ENCODE measurements at places on chromosomes 7 and 10.

DNA sequence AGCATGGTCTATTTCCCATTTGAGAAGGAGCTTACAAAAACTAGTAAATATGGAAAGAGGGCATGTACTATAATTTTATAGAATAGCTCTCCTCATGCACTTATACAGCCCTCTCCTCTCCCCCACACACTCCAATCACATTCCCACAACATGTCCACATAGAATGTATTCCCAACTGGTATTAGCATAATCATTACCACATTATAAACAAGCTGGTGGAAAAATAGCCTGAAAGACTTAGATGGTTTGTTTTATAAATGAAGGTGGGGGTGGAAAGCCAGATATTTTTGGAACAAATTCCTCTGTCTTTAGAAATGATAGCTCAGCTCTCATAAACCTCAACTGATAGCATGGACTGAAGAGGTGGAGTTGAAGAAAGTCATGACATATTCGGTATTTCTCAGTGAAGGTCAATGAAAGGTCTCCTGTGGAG is 410.1 kb downstream of the SUGCT start:
- no peak for DNase-seq

GRCh38 chr7:22323714-22324113 is 33.2 kb downstream of the RAPGEF5 start:
- DNase-seq, result no peak

DNA sequence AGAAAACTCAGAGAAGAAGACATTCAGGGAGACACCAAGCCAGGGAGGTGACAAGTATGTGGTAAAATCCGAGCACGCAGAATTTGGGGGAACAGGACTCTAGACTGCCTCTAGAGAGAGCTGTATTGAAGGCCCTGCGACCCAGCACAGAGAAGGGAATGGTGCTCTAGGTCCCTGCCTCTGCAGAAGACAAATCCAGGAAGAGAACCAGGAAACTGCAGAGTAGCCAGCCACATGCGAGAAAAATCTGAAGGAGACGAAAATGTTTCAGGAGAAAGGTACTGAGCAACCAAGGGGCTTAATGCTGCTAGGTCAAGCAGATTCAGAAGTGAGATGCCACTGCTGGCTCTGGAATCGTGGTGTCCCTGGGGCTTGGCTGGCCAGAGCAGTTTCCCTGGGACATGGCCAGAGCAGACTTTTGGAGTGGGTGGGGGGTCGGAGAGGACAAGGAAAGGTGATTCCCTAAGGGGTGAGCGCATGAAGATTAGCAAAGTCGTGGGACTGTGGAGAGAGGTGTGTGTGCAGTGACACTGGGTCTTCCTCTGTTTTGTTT is 158.0 kb upstream of the KLF6 start:
- no peak for DNase-seq

GRCh38 chr7:75992083-75992755 is 2.2 kb downstream of the TMEM120A start:
- no peak for DNase-seq

- DNase-seq, result peak; percentile 24
These were observed at the start of gene DENND2A for GRCh38 chr7:140640727-140641523. Gene DENND2A (minus strand): TSS chr7:140640813. CDS start chr7:140602397, 38,416 bp downstream.

DNA sequence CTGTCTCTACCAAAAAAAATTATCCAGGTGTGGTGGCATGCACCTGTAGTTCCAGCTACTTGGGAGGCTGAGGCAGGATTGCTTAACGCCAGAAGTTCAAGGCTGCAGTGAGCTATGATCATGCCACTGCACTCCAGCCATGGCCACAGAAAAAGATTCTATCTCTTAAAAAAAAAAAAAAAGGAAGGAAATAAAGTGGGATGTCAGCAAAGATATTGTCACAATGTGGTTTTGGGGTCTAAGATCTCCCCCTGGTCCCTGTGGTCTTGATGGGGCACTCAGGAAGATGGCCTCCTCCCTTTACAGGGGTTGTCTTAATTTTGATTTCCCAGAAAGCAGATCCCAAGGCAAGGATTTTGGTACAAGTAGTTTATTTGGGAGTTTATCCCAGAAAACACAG is 7.4 kb upstream of the KAZALD1 start:
- DNase-seq, result no peak

DNA sequence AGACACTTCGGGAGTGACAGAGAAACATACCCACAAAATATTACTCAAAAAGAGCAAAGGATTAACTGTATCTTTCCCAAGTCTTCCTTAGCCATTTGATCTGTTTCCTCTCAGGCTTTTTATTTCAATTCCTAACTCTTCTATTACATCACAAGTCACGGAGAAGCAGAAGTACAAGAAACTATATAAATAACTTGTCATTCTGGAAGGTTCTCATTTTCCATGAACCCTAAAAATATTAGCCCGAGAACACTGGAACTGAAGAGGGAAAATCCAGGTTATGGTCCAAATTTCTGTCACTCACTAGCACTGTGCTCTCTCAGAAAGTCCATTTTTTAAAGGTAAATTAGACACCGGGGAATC is 98.0 kb downstream of the GRB10 start:
- DNase-seq, result no peak

- no peak for DNase-seq
These were observed 26.7 kb upstream of the PROSER2 start for GRCh38 chr10:11796474-11796873.

DNA sequence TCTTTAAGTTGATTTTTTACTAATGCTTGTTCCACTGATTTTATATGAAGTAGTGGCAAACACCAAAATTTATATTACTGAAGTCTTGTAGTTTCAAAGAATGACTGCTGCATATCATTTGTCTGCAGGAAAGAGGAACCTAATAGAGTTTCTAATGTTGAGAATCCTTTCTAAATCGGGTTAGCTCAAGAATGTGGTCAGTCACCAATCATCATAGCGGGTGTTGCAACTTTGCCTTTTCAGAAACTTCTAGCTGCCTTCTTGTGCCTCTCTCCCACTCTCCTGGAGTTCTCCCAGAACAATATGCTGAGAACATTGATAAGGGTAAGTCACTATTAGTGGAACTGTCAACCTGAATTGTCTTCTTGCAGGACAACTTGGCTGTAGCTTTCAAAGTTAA is 524.8 kb upstream of the SORCS1 start:
- no peak for DNase-seq

DNA sequence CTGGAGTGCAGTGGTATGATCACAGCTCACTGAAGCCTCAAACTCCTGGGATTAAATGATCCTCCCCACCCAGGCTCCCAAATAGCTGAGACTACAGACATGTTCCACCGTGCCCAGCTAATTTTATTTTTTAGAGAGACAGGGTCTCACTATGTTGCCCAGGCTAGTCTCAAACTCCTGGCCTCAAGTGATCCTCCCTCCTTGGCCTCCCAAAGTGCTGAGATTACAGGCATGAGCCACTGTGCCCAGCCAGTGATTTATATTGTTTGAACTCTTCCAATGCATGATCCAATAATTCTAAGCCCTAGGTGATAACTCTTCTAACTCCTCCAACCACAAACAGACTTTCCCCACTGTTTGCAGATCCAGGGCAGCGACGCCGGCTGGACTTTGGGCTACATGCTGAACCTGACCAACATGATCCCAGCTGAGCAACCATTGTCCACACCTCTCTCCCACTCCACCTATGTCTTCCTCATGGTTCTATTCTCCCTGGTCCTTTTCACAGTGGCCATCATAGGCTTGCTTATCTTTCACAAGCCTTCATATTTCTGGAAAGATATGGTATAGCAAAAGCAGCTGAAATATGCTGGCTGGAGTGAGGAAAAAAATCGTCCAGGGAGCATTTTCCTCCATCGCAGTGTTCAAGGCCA is 41.8 kb upstream of the CC2D2B start:
- DNase-seq, result no peak

- no peak for DNase-seq
These were observed 26.9 kb downstream of the ADCY1 start for GRCh38 chr7:45601094-45601493.

DNA sequence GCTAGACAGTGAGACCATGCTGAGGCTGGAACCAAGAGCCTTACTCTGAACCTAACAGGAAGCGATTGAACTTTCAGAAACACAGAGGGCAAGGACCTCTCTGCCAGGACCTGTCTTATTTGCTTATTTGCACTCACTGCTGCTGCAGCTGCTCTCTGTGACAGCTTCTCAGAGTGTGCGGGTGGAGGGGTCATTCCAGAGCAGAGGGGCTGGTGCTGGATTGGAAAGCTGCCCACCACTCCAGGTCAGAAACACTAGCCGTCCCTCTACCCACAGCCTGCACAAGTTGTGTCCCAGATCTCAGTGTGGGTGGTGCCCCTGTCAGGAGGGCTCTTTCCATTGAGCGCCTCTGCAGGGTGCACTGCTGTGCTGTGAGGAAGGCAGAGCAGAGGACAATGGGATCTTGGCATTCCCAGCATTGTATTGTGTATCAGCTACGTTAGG is 126.2 kb downstream of the CCNY start:
- DNase-seq, result no peak

- DNase-seq, result no peak
These were observed 56.5 kb downstream of the PWWP2B start for GRCh38 chr10:132453470-132453861.

- no peak for DNase-seq
These were observed 1.6 kb downstream of the ATP6V0E2 start for GRCh38 chr7:149875396-149875795.

- DNase-seq, result no peak
These were observed 4.1 kb downstream of the ERCC6 start for GRCh38 chr10:49534670-49535381.

- DNase-seq, result no peak
These were observed 118.9 kb downstream of the INPP5A start for GRCh38 chr10:132656283-132657126.

DNA sequence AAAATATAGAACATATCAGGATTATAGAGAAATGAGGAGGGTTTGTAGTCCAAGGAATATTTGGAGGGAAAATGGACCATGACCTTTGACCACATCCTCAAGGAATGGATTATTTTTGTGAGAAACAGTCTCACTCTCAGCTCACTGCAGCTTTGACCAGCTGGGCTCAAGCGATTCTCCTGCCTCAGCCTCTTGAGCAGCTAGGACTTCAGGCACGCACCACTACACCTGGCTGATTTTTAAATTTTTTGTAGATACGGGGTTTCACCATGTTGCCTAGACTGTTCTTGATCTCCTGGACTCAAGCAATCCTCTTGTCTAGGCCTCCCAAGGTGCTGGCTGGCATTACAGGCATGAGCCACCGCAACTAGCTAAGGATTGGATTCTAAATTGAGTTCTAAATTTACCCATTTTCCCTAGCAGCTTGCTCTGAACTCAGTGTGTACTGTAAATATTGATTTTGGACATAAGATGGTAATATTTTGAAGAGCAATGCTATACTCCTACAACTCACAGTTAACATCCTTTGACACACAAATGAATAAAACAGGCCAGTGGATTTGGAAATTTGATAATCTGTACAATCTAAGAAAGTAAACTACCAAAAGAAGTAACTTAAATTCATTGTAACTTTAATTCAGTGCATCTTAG is 73.8 kb downstream of the TET1 start:
- no peak for DNase-seq

- no peak for DNase-seq
These were observed 8.5 kb downstream of the TPST1 start for GRCh38 chr7:66213637-66214036.

- no peak for DNase-seq
These were observed 127.7 kb downstream of the NRBF2 start for GRCh38 chr10:63260860-63261251.

GRCh38 chr7:136030867-136031318 is 53.7 kb upstream of the MTPN start:
- no peak for DNase-seq

DNA sequence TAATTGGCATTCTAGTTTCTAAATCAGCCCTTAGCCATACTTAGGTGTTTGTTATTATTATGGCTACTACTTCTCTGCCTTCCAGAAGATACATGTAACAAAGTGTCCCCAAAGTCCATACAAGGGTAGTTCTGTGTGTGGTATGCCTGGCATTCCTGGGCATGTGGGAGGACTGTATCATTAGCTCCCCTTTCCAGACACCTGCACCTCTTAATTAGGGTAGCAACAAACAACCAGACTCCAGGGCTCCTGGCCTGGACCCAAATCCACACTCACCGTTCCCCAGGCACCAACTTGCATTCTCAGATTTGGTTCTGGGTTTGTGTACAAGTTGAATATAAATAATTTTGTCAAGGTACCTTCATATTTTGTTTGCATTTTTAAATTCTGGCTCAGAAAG is 15.5 kb upstream of the CALD1 start:
- no peak for DNase-seq

DNA sequence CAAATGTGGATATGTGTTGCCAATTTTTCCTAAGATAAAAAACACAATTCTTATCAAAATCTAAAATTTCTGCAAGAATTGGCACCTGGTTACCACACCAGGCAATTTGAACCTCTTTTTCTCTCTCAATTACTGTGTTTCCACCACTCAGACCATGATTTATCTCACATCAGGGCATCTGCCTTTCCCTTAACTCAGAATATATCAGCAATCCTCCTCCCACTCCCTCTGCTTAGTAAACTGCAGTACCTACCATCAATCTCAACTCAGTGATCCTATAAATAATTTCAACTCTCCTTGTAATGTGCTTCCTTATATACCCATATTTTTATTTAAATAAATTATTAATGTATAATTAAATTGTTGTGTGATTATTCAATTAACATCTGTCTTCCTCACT is 212.3 kb upstream of the PCDH15 start:
- no peak for DNase-seq

DNA sequence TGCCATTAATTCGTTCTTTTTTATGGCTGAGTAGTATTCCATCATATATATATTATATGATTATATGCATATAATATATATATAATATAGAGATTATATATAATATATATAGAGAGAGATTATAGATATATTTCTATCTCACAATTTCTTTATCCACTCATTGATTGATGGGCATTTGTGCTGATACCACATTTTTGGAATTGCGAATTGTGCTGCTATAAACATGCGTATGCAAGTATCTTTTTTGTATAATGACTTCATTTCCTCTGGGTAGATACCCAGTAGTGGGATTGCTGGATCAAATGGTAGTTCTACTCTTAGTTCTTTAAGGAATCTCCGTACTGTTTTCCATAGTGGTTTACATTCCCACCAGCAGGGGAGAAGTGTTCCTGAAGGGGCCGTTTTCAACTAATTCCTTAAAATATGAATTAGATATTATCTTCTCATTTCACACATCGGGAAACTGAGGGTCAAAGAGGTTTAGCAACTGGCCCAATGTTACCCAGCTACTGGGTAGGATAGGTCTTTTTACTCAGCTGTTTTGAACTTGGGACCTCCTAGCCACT is 16.5 kb downstream of the NFE2L3 start:
- DNase-seq, result no peak

DNA sequence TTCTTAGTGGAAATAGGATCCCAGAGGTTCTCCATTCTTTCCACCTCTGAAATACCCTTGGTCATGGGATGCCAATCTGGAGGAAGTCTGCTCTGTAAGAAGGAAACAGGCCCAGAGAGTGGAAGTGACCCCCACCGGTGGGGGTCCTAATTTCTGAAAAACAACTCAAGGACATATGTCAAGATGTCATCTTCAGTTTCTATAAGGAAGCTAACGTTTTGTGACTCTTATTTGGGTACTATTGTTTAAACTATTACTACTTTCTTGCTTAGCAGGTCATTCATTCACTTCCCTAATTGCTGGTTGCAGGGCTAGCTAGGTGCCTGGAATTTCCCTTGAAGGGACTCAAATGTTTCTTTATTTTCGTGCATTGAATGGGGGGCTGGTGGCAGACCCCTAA is 1.9 kb upstream of the ZNF775 start:
- no peak for DNase-seq

GRCh38 chr7:116041615-116042014 is 11.1 kb upstream of the TFEC start:
- DNase-seq, result no peak

Data from NCI-H524 treated with DMSO at 0.1 percent for 48 hours (cell line).